ENCODE measurements at places on chromosomes 3 and 15.

- no peak for DNase-seq
Measured at GRCh38 chr3:15434756-15435155, 7.4 kb downstream of the EAF1 start.

- no peak for DNase-seq
Measured at GRCh38 chr3:12689997-12690711, 26.2 kb upstream of the RAF1 start.

DNA sequence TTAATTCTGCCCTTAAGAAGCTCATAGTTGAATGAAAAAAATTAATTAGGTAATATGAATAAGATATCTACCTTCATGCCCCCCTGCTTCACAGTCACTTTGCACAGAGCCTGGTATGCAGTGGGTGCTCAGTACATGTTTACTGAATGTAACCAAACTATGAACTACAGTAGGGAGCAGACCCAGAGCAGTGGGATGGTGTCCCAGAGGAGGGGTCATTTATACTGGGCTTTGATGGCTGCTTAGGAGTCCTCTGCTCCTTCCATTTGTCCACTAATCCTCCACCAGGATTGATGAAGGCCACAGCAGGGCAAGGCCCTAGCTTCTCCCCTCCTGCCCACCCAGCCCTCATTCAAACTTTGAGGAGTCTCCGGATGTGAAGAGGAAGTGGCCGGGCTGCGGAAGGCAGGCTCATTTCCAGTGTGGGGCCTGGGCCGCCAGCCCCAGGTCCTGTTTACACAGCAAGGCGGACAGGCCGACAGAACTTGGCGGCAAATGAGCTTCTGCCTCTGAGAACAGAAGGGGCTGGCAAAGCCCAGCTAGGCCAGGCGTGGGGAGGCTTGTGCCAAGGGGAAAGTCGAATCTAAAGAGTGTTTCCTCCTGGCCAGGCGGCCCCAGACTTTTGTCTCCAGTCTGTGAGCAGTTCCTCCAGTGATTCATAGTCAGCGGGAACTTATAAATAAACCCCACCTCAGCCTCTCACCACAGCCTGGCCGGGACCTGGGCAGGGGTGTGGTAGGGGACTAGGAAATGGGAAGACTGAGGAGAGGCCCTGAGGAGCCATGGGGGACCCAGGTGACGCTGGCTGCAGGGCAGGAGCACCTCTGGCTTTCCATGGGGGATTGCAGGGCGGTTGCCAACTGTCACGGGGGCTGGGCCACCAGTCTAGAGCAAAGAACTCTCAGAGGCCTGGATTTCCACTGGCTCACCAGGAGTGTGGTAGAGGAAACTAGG lies 51.6 kb upstream of the LCTL start:
- peak; percentile 1 for DNase-seq

DNA sequence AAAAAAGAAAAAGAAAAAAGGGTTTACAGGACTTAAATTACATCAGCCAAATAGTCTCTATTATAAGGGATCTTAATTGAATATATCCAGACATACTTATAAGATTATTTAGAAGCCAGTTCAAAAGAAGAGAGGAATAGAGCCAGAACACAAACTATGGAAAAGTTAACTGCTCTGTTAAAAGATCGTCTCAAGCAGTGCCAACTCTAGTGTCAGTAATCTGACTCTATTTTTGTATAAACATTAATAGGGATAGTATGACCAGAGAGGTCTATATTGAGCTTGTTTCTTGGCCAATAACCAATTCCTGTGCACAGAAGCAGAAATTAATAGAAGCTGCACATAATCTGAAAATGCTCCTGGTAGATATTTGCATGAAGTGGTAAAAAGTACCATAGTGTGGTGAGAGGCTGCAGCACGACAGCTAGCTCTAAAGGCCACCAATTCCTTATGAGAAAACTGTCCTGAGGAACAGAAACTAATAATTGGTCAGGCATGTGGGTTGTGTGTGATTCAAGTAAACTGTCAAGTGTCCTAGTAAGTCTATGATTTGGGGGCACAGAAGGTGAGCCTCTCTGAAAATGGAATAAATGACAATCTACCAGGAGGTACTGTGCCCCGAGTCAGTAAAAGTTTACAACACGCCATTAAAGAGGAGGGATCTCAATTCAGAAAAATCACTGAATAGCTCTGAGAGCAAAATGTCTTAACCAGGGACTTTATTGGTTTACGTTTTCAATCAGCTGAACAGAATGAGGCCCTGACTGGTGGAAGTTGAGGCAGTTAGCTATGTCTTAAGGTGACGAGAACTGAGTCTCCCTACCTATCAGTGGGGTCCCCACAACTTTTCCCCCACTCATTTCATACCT lies 51.5 kb upstream of the NANOGP8 start:
- DNase-seq: no peak

DNA sequence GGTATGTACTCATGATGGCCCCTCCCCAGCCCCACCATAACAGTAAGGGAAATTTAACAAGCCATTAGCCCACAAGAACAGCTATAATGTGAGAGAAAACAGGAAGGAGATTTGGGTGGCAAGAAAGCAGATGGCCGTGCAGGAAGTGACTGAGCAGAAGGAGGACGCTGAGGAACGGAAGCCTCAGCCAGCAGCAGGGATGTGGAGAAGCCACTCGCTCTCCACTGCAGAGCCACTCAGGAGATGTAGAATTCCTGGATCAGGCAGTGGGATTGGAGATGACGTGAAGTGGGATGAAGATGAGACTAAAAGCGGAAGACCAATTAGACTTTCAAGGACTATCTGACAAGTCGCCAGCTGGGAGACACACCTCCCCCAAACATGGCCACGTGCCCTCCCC lies 31.2 kb downstream of the PRR23E start:
- DNase-seq: no peak

- no peak for DNase-seq
Measured at GRCh38 chr3:148970271-148970670, 21.1 kb upstream of the GYG1 start.

DNA sequence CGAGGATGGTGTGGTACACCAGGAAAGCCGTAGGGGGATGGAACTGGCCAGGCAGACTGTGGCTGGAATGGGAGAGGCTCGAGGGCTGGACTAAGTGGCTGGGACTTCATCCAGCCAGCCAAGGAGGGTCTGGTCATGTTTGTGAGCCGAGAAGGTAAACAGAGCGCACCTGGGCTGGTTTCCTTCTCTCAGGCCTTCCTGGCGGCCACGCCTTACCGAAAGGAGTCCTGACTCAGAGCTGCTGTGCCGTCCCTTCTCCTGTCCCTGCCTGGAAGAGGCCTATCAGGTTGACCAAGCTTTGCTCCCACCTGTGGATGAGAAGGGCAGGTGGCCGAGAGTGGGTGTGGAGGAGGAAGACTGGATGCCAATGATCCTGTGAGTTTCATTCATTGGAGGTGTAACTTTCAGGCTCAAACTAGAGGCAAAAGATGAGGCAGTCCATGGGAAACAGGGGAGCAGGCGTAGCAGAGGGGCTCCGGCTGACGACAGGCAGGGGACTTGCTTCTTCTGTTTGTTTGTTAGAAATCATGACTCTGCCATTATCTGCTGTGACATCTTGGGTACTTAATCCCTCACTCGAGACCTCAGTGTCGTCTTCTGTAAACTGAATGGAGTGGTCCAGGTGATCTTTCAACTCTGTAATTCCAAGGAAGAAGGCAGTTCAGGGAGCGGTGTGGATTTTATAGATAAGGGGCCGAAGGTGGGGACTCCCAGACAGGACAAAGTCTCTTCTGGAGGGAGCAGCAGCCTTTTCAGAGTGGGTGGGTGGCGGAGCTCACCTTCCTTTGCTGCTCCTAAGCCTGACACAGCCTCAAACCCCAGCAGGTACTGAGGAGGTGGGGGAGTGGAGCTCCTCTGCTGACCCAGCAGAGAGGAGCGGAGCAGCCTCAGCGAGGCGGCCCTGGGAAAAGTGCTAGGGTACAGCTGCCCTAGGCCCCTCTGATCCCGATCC lies 71.8 kb upstream of the GATM start:
- DNase-seq: no peak

GRCh38 chr15:81163961-81164800 lies 30.1 kb downstream of the CFAP161 start:
- no peak for DNase-seq

- DNase-seq: no peak
Measured at GRCh38 chr15:72887376-72887775, 103.8 kb upstream of the ADPGK start.

DNA sequence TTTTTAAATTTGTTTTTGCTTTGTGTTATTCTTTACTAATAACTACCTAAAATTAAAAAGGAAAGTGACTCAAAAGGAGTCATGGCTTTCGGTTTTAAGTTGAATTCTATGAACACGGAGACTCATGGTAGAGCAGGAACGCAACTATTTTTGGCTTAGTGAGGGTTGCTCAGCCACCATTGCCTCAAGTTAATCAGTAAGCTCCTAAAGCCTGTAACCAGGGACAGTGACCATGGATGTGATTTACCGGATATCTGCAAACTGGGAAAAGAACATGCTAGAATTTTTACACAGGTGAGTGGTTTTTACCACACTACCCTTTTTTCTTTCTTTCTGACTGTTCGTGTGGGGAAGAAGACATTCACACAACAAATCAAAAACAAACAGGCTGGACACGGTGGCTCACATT lies 11.8 kb downstream of the SLC12A8 start:
- no peak for DNase-seq

DNA sequence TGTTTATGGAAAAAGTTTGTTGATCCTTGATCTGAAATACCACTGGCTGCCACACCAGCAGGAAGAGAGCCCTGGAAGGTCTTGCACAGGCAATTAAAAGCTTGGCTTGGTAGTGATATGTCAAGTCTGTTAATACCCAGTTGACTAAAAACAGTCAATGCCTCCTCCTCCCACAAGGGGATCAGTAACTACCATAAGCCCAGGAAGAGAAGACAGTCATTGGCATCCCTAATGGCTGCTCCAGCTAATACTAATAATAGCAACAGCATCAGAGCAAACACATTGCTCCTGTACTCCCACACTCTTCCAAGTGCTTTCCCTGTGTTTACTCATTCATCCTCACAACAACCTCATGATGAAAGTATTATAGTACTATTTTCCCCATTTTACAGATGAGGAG lies 528.6 kb downstream of the TAFA4 start:
- no peak for DNase-seq

GRCh38 chr3:185744997-185745843 lies 79.6 kb downstream of the IGF2BP2 start:
- no peak for DNase-seq

- DNase-seq: no peak
Measured at GRCh38 chr3:8938021-8938420, 25.3 kb downstream of the RAD18 start.

GRCh38 chr15:41895491-41895890 lies 1.6 kb upstream of the SPTBN5 start:
- DNase-seq: no peak

GRCh38 chr3:127771746-127772145 lies 50.6 kb downstream of the MGLL start:
- no peak for DNase-seq

DNA sequence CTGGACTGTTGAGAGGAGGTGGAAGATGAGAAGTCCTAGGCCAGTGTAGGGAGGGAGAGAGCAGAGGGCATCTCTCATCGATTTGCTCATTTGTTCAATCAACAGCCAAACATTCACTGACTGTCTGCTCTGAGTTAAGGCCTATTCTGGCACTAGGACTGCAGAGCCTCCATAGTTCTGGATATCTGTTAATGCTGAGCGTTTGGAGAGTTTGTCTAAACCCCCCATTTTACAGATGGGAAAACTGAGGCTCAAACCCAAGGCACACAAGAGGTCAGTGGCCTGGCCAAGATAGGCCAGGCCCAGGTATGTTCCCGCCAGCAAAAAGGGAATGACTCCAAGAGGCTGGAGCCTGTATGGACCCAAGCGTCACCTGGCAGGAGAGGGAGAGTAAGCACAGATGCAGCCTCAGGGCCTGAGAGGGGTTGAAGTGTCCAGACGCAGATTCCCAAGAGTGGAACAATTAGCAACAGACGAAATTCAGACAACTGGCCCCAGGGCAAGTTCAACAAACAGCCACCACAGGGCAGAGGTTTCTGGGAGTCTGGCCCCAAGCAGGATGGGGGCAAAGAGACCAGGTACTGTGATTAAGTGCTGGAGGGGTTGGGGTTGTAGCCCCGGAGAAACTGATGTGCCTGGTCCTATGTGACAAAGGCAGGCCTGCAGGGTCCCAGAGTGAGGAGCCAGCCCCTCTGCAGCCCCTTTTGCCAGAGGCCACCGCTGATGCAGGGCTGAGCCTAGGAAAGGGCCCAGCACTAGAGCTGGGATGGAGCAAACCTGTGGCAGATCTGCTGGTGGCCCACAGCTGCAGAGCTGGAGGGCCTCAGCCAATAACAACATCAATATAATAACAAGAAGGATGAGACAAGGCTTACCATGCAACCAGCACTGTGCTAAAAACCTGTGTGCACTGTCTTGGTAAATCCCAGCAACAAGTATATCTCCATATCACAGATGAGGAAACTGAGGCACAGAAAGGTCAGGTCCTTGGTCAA lies 245.1 kb upstream of the TLE3 start:
- no peak for DNase-seq

- no peak for DNase-seq
Measured at GRCh38 chr3:5613599-5613998, 426.1 kb downstream of the EDEM1 start.

GRCh38 chr3:42180901-42181300 lies 85.1 kb downstream of the CCK start:
- no peak for DNase-seq

DNA sequence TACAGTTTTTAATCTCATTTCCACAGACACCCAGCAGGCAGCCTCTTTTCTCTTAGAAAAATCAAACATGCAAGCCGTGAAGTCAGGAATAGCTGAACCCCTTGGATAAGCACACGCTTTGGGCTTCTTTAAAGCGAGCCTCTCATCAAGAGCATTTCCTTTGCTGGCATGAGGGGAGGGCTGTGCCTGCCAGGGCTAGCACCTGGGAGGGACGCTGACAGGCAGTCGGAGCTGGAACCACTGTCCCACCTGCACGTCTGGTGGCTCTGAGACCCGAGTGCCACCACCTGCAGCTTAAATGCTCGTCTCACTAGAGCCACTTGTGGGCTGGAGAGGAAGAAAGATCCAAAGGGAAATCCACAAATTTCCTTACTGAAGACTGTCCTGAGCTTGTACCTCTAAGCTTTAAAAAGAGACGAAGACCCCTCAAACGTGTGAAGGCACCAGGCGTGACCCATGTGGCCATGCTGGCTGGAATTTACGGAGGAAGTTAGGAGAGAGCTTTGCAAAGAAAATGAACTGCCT lies 9.4 kb downstream of the MAP6D1 start:
- DNase-seq: no peak

DNA sequence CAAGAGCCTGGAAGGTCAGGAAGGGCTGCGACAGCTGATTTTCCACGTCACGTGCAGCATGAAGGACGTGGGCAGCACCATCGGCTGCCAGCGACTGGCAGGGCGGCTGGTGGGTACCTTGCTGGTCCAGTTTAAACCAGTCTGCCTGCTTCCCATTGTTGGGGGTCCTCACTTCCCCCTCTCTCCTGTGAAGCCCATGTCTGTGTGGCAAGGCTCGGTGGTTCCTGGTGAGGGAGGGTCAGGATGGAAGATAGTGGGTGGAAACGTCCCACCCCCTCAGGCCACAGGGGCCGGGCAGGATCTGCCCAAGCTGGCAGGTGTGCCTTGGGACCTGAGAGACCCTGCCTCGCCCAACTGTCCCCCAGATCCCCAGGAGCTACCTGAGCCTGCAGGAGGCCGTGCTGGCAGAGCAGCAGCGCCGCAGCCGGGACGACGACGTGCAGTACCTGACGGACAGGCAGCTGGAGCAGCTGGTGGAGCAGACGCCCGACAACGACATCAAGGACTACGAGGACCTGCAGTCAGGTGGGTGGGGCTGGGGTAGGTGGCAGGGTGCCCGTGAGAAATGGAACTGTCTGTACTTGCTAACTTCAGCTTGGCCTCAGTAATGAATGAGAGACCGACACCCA lies 108.2 kb downstream of the LRRK1 start:
- DNase-seq: no peak

- DNase-seq: no peak
Measured at GRCh38 chr15:68502398-68502901, 70.5 kb upstream of the ITGA11 start.

All from NCI-H1694 treated with DMSO at 0.1 percent for 48 hours (cell line).